ENCODE measurements at places on chromosomes 7 and 10.

DNA sequence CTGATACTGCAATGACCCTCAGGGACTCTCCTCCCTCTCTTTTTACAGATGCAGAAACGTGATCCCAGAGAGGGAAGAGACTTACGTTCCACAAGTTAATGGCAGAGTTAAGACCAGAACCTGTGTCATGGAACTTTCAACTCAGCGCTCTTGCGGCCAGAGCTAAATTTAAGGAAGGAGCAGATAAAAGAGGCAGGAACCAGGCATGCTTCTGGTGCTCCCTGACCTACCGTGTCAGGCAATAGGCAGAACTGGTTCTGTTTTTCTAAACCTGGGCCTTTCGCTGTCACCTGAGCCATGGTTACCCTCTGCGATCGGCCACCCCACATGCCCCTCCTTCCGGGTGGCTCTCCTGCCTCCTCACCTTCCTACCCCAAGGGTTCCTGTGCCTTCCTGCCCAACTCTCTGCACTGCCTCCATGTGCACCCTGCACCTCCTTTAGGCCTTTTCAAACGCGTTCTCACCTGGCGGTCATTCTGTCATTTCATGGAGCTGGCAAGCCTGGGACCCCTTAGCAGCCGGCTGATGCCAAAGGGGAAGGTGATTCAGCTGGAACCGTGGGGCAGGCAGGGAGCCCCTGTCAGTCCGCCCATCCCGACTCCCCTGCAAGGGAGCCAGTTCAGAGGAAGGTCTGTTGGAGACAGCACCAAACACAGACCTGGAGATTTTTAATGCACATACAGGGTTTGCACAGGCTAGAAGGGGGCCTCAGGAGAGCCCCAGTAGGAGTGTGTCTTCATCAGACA, 7.7 kb upstream of the GBX1 start:
- no peak for DNase-seq

DNA sequence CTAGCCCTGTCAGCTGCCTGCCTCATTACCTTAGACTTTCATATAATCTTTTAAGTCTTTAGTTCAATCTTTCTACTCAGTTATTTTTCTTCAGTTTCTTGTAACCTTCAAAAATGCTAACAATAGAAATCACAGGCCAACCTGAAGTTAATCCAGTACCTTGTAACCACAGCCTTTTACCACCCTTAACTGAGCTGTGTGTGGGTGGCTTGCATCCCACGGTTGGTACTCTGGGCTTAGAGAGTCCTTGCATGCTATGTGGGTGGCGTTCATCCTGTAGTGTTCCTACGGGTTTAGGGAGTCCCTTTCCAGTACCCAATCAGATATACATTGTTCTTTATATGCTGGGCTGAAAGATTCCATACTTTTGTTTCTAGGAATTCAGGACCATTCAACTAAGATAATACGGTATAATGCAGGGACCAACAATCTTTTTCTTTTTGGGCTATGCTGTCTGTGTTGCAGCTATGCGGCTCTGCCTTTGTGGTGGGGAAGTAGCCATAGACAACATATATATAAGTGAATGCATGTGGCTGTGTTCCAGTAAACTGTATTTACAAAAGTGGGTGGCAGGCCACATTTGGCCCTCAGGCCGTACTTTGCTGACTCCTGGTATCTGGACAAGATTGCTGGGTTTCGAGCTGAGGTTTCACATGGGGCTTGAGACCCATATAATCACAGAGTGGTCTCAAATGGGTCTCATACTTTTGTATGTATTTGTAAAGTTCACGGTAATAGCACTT, 280.8 kb upstream of the LRGUK start:
- no peak for DNase-seq

- DNase-seq: no peak
These were observed 59.4 kb downstream of the FANK1 start for GRCh38 chr10:125955766-125956165.

DNA sequence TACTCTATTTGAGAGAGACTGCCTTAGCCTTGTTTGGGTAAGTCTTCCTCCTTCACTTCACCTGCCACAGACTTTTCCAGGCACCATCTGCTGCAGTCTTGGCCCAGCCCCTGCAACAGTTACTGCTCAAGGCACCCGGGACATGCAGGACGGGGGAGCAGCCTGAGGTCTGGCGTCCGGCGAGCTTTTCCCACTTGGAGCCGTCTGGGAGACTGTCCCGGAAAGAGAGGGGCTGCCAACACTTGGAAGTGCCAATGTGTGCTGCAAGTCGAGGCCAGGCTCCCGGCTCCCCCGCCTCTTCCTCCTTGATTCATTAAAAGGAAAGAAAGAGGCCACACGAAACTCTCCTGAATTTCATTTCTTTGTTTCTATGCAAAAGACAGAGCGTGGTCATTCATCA, 13.7 kb downstream of the HTRA1 start:
- no peak for DNase-seq

GRCh38 chr10:18204039-18204835, 64.0 kb downstream of the CACNB2 start:
- DNase-seq: no peak

GRCh38 chr7:135247746-135248471, 14.3 kb downstream of the STRA8 start:
- DNase-seq: no peak

- DNase-seq: no peak
These were observed 81.6 kb downstream of the EBF3 start for GRCh38 chr10:129882291-129883010.

DNA sequence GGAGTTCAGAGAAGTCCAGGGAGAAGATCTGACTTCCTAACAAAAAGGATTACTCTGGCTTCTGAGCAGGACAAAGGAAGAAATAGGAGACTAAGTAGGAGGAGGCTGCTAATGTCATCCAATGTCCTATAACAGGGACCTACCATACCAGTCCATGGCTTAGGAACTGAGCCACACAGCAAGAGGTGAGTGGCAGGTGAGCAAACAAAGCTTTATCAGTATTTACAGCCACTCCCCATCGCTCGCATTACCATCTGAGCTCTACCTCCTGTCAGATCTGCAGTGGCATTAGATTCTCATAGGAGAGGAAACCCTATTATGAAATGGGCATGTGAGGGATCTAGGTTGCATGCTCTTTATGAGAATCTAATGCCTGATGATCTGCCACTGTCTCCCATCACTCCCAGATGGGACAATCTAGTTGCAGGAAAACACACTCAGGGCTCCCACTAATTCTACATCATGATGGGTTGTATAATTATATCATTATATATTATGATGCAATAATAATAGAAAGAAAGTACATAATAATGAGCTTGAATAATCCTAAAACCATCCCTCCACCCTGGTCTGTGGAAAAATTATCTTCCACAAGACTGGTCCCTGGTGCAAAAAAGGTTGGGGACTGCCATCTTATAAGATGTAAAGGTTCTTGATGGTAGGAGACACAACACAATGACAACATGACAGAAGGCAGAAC, 487.4 kb downstream of the PLXDC2 start:
- DNase-seq: no peak

GRCh38 chr10:100923580-100923979, 10.8 kb downstream of the SLF2 start:
- DNase-seq: no peak

DNA sequence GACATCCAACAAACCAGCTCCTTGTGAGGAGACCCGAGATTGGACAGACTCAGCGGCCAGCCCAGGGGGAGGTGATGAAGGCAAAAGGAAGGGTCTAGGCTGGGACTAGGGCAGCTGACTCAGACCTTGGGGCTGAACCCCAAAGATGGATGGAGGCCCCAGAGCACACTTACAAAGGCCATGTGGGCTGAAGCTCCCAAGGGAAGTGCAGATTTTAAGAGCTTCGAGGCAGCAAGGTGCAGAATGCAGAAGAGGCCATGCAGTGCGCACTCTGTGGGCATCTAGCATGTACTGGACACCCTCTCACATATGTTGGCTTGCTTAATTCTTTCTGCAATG, 11.8 kb downstream of the WDFY4 start:
- DNase-seq: no peak

DNA sequence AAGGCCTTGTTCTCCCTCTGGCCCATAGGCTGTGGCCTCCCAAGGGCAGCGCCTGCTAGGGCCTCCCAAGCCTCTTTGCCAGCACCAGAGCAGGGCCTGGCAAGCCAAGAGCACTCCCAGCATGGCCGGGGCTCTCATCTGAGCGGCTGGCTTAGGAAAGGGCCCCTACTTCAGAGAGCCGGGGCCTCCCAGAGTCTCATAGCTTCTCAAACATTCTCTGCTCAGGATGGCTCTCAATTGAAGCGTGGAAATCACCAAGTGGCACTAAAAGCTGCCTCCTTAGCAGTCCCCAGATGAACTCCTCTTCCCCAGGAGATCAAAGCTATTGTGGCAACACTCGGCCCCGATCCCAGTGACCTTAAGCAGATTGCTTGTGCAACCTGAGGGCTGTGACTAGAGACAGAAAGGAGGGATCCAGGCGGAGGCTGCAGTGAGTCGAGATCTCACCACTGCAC, 69.4 kb downstream of the FAM53B start:
- no peak for DNase-seq

GRCh38 chr7:84105586-84105985, 89.0 kb downstream of the SEMA3A start:
- DNase-seq: peak; percentile 39

- DNase-seq: no peak
These were observed 104.3 kb upstream of the LANCL2 start for GRCh38 chr7:55260676-55261385.

- peak; percentile 63 for DNase-seq
These were observed 90.3 kb upstream of the ZNF438 start for GRCh38 chr10:31121757-31122577.

DNA sequence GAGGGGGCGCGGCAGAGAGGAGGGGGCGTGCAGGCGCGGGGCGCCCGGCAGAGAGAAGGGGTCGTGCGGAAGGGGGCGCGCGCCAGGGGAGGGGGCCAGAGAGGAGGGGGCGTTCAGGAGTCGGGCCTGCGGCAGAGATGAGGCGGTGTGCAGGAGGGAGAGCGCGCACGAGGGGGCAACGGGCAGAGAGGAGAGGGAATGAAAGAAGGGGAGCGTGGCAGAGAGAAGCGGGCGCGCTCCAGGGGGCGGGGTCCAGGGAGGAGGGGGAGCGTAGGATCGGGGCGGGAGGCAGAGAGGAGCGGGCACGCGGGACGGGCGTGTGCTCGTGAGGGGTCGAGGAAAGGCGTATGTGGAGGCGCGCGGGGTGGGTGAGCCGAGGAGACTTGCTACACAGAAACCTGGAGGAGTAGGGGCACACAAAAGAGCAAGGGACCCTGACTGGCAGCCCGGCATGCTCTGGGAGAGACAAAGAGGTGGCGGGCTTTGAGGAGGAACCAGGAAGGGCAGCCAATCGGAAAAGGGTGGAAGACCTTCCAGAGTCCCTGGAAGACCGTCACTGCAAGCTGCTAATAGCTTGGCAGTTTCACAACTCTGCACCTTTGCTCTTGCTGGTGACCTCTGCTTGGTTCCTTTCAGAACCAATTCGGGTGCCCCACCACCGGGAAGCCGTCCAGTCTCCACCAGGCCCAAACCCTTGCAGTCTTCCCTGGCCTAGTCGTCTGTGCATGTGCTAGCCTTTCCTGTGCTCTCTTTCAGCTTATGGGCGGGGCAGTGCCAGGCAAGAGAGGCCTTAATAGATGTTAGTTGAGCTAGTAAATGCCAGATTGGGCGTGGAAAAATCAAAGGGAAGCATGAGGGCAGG, 639 bp downstream of the DYDC2 start:
- DNase-seq: no peak

GRCh38 chr10:5502061-5502521, 2.7 kb upstream of the CALML5 start:
- peak; percentile 13 for DNase-seq

GRCh38 chr10:61753453-61753852, 90.7 kb downstream of the CABCOCO1 start:
- DNase-seq: no peak

DNA sequence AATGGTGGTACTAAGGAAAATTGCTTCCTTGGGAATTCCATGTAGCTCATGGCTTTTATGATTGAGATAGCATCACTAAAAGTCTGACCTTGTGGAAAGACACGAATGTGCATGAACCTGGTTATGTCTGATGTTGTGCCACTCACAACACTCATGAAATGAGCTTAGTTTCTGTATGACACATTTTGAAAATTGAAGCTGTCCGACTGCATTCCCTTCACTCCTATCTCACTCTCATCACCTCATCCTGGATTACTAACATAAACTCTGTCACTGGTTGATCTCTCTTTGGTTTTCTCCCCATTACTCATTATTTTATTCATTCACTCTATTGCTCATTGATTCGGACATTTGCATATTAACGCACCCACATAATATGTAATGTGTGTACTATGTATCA, 190.0 kb upstream of the VWC2 start:
- DNase-seq: no peak

DNA sequence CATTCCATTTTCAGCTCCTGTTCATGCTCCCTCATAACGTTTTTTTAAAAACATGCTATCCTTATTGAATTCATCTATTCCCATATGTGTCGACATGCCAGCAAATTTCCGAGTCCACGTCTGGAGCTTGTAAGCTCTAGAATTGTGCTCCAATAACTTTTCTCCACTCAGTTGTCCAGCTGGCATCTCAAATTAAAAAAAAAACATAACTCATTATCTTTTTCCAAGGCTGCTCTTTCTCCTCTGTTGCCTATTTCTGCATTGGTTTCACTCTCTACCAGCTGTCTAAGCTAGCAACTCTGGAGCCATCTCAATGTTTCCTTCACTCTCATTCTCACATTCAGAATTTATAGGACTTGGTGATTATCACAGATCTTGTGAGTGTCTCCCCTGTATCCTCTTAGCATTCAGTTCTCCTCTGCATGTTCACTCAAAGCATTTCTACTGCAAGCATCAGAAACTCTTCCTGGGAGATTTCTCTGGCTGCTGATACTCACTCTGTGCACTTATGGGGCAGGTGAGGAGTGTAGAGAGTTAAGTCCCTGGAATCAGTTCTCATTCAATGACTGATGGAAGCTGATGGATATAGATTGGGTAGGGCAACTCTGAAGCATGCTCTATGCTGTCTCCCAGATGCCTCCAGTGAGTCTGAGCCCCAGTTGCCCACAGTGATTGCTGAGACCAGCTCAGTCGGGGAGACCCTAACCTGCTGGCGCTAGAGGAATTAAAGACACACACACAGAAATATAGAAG, 6.7 kb upstream of the DLD start:
- no peak for DNase-seq

GRCh38 chr7:7219216-7219615, 36.9 kb downstream of the C1GALT1 start:
- DNase-seq: peak; percentile 31

GRCh38 chr7:50302486-50303334, 1.8 kb upstream of the IKZF1 start:
- no peak for DNase-seq

- no peak for DNase-seq
These were observed 32.3 kb downstream of the SUV39H2 start for GRCh38 chr10:14910953-14911352.

DNA sequence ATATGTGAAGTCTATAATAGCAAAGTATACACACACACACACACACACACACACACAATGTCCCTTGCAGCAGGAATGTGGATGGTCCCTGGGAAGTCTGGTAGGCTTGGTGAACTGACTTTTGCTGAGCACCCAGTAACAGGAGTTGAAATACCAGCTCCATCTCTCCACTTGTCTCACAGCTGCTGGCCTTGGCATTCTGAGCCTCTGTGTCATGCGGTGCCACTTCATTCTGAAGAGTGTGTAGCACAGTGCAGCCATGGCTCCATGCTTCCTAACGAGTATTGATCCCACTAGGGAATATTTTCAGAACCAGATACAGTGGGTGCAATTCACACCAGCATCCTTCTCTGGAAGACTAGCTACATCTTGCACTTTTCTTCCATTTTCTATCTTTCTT, 192.4 kb downstream of the ADARB2 start:
- DNase-seq: no peak
